Putamen (tissue), 1 donor: ENCODE measurements at places on chromosomes 5 and 9.

DNA sequence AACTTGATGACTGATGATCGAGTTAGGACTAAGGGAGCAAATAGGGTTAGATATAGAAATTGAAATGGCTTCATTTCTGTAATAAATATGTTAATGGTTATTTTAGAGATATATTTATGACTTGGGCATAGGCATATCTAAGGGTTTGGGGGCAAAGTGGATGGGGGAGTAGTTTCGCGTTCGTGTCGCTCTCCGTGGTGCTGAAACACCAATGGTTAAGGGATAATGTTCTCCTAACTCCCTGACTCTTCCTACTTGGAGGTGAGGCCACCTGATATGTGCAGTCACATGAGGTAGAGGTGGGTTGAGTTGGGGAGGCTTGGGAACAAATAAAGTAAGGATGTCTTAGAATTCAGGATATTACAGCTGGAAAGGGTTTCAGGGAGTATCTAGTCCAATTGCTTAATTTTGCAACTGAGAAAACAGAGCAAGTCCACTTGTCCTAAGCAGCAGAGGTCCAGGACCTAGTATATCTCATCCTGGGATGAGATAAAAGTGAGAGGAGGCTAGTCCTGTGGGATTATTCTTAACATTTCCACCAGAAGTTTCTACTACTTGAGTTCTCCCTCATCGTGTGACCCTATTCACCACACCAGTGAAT, 44.0 kb upstream of the MAP1B start:
- DNase-seq, result no peak

DNA sequence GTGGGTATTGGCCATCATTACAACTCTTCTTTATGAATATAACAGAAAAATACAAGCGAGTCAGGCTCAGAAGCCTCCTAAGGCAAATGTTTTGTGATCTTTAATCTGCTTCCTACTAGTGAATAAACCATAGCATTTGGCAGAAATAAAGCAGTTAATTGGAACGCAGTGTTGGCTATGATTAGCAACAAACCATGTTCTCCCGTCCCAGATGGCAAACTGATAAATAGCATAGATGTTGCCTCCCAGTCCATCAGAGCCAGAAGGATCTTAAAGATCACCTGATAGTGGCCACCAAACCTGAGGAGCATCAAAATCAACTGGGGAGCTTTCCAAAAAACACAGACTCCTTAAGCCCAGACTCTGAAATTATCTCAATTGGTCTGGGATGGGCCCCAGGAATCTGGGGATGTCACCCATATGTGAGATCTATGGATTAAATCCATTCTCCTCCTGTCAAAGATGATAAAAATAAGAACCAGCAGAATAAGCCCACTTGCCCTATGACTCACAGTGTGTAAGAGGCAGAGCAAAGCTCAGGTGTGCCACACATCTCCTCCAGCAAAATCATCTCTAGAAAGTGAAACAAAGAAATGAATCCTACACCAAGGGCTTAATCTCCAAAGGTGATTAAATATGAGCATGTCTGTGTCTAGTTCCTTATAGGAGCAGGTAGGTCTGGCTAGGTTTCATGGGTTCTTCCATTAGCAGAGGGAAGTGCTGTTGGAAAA, 50.3 kb downstream of the APBA1 start:
- DNase-seq, result no peak

DNA sequence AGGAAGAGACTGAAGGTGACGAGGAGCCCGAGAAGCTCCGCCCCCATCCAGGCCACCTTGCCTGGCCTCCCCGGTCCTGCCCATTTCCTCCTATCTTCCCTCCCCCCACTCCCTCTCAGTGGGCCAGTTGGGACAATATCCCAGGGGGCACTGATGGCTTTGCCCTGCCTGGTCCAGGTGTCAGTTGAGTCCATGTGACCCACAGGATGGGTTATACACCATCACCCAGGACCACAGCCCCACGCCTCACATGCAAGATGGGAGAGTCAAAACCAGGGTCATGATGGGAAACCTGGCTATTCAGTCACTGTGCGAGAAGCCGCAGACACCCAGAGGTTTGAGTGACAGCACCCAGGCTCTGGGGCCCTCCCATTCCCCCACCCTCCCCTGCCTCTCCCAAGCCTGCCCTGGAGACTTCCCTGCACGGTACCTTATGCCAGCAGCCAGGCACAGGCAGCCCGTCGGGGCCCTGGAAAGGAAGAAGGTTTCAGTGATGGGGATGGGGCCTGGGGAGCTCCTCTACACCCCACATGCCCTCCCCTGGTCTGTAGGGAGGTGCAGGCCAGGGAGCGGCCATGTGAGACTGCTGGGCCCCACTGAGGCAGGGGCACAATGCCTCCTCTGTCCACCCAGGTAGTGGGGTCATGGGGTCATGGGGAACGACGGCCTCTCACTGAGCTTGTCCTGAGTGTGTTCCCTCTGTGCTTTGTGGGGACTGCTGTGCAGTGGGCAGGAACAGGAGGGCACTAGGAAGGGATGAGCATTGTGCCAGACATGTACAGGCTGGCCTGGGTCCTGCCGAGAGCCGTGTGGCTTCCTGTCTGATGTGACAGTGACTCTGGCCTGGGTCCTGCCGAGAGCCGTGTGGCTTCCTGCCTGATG, 6.3 kb upstream of the PHYKPL start:
- DNase-seq, result no peak

DNA sequence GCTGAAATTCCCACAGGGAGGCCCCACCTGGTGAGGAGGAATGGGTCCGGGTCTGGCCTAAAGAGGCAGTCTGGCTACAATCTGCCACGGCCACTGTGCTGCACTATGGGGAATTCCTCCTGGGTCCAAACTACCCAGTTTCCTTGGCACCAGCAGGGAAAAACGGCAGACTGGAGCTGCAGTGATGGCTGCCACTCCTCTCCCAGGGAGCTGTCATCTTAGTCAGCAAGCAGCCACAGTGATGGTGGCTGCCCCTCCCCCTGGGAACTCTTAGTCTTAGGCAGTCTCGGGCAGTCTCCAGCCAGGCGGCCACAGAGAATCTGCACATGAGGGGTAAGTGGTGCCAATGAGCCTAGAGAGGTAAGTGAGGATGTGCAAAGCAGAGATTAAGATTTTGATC, 205.8 kb downstream of the TMEM38B start:
- DNase-seq, result no peak

DNA sequence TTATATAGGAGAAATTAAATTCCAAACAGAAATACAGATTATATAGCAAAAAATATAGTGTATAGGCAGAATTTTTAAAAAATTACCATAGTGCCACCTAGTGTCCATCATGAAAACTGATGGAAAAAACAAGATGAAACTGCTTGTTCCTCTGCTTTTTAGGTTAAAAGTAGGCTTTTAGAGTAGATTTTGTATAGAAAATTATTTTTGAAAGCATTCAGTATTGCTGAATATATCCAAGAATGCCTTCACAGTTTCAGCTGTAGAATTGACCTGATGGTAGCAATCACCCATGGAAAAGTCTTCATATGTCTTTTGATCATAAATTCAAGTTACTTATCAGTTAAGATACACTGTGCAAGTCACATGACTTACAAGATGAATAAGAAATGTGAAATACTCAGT, 19.7 kb downstream of the RIOK2 start:
- DNase-seq, result no peak

DNA sequence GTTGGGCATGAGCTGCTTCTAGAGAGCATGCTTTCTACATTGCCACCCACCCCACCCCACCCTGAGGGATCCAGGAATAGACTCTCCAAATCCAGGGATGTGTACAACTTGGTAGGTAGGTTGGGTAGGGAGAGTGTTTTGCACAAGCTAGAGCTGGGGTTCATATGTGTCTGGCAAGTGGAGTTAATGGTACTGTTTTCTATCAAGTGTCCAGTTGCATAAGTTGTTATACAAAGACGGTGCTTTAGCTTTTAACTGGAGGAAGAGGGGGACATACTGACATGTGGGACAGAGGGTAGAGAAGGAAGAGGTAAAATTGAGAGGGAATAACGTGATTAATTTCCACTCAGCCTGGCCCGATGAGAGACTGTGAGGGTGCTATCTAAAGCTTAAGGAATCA, 51.0 kb upstream of the TNC start:
- no peak for DNase-seq

GRCh38 chr5:127324756-127325155, 34.2 kb downstream of the MEGF10 start:
- DNase-seq, result no peak

GRCh38 chr9:26264709-26265601, 586.7 kb upstream of the TUSC1 start:
- DNase-seq, result no peak

GRCh38 chr5:39176759-39177630, 42.4 kb downstream of the FYB1 start:
- DNase-seq, result no peak

GRCh38 chr5:53261245-53261644, 151.7 kb upstream of the MOCS2 start:
- DNase-seq, result no peak

GRCh38 chr5:15914638-15915037, 265.0 kb downstream of the MARCHF11 start:
- no peak for DNase-seq

DNA sequence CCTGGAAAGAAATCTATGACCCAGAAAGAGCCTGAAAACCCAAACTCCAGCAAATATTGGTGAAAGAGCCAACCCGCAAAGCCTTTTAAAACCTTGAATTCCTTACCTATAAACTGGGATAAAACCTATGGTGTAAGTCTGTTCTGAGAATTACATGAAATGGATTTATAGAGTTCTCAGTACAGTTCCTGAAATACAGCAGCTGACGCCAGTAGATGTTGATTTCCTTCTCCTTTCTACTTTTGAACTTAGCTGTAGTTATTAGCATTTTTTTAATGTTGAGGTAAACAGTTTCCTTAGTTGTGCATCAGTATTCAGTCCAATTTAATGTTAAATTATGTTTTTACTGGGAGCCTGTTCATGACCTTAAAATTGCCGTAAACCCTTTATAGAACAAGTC, 3.7 kb downstream of the SPIN1 start:
- no peak for DNase-seq

- DNase-seq, result no peak
Measured at GRCh38 chr9:135169709-135170226, 82.3 kb downstream of the OLFM1 start.

DNA sequence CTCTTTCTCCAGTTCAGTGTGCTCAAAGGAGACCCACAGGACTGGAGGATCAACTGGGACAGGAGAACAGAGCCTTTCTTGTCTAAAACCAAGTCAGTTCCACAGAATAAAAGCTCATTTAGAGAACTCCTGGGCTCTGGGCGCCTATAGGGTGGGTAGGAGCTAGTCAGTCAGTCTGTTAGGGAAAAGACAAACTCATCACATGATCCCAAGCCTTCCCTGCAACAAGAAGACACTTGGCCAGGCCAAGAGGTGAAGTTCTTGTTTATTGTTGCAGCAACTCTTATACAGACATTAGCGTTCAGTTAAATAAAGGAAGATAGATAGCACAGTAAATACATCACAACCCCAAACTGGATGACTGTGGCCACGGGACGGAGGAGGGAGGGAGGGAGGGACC, 102.3 kb downstream of the ENTREP1 start:
- peak; percentile 47 for DNase-seq

GRCh38 chr9:13190040-13190439, 89.5 kb downstream of the MPDZ start:
- DNase-seq, result no peak

DNA sequence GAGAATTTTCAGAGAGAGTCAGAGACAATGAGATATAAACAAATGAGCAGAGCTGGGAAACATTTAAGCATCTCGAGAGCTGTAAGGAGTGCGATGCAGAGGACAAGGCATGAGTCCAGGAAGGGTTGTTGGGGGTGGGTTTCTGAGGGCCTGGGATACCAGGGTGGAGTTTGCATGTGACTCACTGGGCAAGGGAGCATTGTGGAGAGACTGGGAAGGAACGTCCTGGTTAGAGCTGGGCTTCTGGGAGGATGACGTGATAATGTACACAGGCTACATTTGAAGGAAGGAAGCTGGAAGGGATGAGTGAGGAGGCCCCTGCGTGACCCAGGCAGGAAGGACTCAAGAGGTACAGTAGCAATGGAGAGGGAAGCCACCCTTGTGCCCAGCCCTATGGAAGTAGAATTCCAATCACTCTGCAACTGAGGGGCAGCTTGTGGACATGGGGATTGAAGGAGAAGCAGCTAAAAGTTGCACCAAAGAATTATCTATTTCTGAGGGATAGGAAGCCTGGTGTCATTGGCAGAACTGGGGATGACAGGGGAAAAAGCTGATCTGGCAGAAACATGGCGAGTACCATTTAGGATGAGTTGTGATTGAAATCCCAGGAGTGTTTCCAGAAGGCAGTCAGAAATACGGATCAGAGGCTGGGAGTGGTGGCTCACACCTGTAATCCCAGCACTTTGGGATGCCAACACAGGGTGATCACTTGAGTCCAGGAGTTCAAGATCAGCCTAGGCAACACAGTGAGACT, 59.3 kb upstream of the AFAP1L1 start:
- no peak for DNase-seq

DNA sequence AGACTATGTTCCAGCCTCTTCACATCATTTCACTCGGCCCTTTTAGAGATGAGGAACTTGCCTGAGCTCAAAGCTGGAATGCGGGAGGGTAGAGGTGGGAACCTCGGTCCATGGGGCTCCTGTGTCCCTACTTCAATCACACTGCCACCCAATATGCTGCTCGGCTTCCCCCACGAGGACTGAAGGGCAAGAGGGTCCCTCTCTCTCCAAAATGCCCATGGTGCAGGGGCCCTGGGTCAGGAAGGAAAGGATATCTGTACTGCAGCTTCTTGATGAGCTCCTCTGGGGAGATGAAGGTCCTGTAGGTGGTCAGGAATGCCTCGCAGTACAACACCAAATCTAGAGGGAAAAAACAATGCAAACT, 46.5 kb downstream of the PRRT1B start:
- no peak for DNase-seq

GRCh38 chr9:17810317-17810716, 231.5 kb downstream of the SH3GL2 start:
- DNase-seq, result no peak

DNA sequence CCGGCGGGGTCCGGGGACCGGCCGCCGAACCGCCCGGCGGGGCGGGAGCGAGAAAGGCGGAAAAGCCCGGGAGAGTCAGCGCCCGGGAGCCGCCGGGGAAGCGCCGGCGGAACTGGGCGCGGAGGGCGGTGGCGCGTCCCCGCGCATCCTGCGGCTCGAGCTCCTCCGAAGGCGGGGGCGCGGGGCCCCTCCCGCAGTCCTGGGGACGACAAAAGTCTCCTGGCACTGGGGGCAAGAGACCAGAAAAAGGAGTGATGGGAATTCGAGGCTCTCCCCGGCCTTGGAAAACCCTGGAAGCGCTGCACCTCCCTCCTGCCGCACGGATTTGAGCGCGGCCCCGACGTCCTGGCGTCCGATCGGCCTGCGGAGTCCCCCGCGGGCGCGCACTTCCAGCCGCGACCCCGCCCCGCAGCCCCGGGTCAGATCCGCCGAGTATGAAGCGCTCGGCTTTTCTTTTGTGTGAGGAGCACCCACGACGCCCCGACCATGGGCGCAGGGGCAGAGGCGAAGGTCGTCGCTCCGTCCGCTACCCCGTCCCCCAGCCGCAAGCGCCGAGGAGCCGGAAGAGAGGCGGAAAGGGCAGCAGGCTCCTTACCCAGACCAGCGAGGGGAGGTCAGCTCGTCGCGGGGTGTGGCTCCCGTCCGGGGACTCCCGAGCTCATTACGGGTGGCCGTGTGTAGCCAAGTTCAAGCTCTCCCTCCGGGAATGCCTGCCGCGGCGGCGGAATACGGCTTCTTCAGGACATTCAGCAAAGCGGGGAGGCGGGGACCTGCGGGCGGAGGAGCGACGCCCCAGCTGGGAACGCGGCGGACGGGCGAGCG, at the start of gene EPB41L4A:
EPB41L4A (minus strand) TSS at position 114 of the 822 bp plus-strand sequence. CDS start 238 bp downstream, outside the sequence.
- peak; percentile 11 for DNase-seq

GRCh38 chr5:82298668-82299067, 20.5 kb upstream of the RPS23 start:
- DNase-seq, result no peak
